ENCODE measurements at places on chromosomes 11 and 22.
A peak's percentile ranks its signal among the peaks of the same experiment; 100 is the strongest.

DNA sequence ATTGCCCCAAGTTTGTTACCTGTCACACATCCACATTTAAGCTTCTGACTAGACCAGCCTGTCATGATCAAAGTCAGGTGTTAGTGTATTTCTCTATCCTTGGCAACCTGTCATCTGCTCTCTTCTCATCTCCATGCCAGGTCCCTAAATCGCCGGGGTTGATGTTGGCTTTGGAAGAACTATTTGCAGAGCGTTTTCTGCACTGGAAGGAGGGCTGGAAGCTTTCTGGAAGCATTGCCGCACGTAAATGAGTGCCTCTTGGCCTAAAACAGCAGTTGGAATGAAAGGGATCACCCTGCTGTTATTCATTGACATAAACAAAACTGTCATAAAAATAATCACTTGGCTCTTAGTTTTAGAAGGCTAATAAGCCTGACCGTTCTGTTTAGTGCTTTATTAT, 1.4 kb downstream of the TTC12 start:
- DNase-seq: no peak

DNA sequence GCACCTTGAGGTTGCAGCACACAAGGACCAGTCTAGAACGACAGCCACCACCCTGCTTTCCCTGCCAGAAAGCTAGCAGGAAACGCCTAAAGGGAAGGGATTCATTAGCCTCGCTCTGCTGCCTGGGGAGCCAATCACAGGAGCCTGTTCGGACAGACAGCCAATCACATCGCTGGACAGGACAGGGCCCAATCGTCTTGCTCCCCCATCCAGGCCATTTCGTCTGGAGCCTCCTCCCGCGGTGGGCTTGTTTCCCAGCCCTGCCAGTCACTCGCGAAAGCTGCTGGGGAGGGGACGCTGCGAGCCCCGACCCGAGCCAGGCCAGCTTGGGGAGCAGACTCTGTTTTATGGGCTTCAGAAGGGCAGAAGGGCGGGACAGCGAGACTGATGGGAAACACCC, 79.8 kb upstream of the NCAM1 start:
- DNase-seq: no peak

DNA sequence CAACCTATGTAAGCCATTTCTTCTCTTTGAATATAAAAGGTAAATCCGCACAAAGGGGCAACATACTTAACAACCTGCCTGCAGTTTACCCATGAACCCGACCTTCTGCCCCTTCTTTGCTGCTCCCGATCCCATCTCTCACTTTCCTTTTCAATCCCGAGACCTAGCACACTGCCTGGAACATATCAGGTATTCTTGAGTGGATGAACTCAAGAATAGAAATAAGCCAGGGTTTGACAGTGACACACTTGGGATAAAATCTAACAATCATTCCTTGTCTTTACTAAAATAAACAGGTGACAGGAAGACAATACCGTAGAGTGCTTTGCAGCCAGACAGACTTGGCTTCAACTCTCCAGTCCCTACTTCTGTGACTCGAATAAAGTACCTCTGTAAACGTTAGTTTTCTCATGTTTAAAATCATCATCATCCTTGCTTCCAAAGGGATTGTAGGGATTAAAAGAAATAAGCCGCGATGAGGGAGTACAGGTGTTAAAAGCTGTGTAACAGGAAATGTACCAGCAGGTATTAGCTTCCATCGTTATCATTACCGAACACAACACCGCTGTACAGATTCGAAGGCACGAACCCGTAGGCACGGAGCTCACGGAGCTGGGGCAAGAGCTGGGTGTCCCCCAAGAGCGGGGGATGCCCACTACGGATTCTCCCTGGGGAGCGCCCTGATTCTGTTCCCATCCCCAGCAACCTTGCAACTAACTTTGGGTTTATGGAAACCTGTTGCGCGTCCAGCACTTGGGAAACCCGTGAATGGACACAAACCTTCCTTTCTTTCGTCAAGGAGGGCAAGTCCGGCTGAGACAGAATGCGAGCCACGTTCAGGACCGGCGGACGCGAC, 720 bp downstream of the UFD1 start:
- DNase-seq: no peak

DNA sequence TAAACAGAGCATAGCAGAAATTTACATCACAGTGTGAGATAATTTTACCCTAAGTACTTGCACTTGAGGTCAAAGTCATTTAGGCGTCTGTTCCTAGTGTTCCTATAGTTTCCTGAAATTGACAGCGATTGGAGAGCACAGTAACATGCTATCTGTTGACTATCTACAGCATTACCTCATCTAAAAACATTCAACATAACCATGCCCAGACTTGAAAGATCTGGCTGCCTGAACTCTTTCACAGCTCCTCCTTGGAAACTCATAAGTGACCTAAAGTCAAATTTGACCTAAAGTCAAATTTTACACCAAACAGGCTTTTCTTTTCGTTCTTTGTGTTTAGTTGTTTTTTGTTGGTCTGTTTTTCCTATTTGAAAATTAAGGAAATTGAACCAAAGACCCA, 233.8 kb upstream of the UBASH3B start:
- DNase-seq: no peak

- DNase-seq: no peak
Measured at GRCh38 chr11:66609721-66610617, 6.5 kb upstream of the RBM14 start.

DNA sequence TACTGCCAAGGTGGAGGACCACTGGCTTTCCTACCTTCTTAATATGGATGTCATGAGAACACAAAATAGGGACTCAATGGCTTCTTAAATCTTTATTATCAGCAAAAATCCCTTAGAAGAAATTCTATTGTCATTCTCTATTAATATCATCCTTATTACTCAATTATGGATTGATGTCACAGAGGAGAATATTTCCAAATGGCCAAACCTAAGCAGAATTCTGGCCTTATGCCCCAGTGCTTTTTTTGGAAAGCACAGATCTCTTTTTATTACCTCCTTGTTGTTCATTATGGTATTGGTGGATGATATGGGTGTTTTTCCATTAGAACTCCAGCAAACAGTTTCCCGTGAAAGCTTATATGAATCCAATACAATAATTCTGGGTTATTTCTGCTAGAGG, 9.9 kb downstream of the CRTAM start:
- DNase-seq: no peak

GRCh38 chr11:93895106-93895862, 44.9 kb upstream of the VSTM5 start:
- DNase-seq: peak; percentile 15

DNA sequence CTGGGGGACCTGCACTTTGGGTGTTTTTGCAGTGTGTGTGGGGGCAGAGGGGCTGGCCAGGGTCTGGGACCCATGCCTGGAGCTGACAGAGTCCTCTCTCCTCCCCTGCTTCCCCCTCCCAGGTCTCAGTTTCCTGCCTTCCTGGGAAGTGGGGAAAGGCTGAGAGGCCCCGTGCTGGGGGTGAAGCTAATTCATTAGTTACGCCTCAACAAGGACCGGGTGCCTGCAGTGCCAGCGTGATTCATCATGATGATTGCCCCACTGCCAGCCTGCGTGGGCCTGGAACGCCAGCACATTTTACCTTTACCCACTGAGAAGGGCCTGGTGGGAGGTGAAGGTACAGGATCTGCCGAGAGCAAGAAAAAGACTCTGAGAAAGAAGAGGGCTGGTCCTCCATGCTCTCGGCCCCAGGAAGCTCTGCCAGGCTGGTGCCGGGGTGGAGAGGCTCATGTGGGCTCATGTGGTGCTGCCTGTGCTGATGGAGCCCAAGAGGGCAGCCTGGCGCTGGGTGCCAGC, 2.9 kb upstream of the LRRC10B start:
- DNase-seq: no peak

- no peak for DNase-seq
Measured at GRCh38 chr11:4511282-4512245, 29.1 kb downstream of the OR52K1 start.

All from AML-193 (cell line).